Activated naive CD4-positive, alpha-beta T cell treated with anti-CD3 and anti-CD28 coated beads, Interleukin-2, amount 50 U/mL, for 72 hours (primary cell): ENCODE measurements at places on chromosomes 3 and 15.

GRCh38 chr3:57068437-57069089 lies 8.1 kb downstream of the SPATA12 start:
- no peak for DNase-seq

DNA sequence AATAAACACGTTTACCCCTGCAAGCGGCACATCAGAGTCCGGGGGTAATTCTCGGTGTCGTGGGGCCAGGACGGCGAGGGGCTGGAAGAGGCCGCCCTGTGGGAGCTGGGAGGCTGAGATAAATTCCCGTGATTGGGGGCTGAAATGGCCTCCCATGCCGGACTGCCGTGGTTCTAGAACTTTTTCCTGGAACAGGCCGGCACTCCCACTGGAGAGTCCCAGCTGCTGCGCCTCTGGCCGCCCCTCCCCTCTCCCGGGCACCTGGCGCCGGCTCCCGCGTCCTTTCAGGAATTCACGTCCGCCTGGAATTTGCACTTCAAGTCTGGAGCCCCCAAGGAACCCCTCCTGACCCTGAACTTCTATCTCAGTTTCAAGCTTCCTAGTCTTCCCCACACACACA lies 10.8 kb upstream of the LRRC2 start:
- no peak for DNase-seq

DNA sequence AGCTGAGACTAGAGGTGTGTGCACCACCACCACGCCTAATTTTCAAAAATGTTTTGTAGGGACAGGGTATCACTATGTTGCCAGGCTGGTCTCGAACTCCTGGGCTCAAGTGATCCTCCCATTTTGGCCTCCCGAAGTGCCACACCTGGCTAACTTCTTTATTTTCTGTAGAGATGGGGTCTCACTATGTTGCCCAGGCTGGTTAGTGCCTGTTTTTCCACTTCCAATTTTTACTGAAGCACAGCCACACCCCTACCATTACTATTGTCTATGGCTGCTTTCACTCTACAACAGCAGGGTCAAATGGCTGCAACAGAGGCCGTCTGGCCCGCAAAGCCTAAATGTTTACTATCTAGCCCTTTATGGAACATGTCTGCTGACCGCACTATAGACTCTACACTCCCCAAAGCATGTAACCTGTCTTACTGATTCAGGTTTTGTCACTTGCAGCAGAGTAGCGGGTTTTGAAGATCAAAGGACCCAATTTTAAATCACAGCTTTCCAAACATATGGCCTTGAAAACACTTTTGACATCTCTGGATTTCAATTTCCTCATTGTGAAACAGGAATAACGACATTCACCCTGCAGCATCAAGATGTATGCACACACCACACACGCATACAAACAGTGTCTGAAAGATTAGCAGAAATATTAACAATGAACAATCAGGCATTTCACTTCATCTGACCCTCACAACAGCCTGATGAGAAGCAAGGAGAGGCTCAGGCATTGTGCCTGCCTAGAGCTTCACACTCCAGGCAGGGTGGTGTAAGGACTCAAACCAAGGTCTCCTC lies 46.1 kb downstream of the SCAP start:
- DNase-seq, result no peak

- no peak for DNase-seq
Measured at GRCh38 chr3:110344897-110345767, 726.5 kb upstream of the NECTIN3 start.

GRCh38 chr3:64666171-64666588 lies 21.6 kb downstream of the ADAMTS9 start:
- DNase-seq, result no peak

DNA sequence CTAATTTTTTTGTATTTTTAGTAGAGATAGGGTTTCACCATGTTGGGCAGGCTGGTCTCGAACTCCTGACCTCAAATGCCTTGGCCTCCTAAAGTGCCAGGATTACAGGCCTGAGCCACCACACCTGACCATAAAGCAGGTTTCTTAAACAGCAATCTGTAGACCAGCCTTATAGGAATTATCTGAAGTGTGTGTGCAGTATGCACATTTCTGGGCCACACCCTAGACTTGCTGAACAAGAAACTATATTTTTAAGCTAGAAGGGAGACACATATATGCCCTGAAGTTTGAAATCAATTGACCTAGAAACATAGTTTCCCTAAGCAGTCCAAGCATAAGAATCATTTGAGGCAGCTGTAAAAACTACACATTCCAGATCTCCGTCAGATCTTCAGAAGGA lies 805.7 kb downstream of the TUSC7 start:
- DNase-seq, result no peak

GRCh38 chr3:37984596-37984995 lies 6.0 kb upstream of the VILL start:
- no peak for DNase-seq

- DNase-seq, result peak; percentile 29
Measured at GRCh38 chr15:40252438-40253166, 13.7 kb downstream of the PAK6 start.

DNA sequence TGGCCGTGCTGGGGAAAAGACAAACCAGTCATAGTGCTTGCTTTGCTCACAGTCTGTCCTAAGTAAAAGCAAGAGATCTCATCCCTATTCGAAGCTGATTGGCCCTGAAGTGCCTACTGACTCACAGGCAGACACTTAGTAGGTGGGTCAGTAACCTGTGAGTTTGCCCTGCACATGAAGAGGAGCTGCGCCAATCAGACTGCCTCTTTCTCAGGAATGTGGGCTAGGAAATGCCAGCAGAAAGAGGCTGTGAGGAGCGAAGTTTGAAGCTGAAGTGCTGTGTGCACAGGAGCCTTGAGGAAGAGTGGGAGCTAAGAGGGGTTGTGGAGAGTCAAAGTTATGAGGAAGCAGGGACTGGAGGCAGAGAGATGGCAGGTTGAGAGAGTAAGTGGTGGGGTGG lies 126.8 kb downstream of the IL20RB start:
- DNase-seq, result no peak

GRCh38 chr3:94617312-94617711 lies 554.5 kb downstream of the NSUN3 start:
- no peak for DNase-seq

DNA sequence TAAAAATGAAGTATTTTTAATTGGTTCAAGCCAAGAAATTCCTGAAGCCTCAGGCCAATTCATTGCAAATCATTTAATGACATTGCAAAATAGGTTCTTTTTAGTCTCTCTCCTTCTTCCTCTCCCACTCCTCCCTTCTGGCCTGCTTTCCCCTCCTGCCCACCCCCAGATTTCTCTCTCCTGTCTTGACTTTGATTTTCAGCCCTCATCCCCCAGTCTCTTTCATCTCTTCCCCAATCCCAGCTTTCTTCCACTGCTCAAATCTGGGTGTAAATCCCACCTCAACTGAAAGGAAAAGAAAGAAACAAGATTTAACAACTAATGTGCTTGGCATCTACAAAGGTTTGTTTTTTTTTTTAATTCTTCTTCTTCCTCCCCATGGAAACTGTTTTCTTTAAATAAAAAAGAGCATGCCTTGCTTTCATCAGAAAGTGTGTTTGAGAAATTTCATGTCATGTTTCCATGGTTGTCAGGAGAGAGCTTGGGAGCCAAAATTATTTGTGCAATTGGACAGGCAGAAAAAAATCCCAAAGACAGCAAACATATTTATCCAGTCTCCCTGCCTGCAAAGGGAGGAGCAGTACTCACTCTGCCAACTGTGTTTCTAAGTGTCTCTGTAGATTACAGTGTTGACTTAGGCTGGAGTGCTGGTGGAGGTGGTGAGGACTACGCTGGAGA lies 50.4 kb downstream of the BOC start:
- no peak for DNase-seq

GRCh38 chr3:50248387-50248786 lies 12.4 kb downstream of the GNAI2 start:
- DNase-seq, result no peak

DNA sequence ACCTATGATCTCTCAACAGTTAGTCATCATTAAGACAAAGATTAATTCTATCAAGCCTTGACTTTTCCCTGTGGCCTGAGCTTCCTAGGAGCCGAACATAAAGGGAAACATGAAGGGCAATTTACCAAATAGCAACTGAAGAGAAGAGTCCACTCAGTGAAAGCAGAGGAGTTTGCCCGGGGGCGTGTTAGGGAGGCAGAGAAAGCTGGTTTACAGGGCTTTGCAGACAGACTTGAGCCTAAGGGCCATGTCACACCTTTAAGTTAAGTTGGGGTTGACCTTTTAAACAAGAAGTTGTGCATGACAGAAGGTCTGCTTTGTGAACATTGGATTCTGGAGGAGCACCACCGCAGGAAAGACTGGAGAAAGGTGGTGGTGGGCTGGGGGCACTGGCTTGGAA lies 701.8 kb upstream of the CFAP20DC start:
- DNase-seq, result no peak
